Activated naive CD4-positive, alpha-beta T cell treated with anti-CD3 and anti-CD28 coated beads for 36 hours (primary cell): ENCODE measurements at places on chromosomes 2 and 18.

- no peak for DNase-seq
These were observed 330.3 kb upstream of the FIGN start for GRCh38 chr2:164066095-164066494.

DNA sequence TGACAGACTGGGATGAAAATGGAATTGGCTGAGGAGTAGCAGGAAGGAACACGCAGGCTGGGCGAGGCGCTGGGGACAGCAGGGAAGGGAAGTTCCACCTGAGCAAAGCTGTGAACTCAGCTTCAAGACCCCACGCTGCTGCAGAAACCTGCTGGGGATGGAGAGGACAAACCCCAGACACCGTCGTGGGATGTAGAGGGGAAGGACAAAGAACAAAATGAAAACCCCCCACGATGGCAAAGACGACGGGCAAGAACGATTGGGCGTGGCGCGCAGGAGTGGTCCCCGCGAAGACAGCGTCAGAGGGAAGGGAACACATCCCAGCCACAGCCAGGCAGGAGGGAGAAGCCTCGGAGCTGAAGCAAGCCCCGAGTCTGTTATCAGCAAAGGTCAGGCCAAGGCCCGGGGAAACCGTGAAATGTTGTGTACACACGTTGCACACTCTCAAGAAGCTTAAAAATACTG is 222.9 kb downstream of the NDUFA10 start:
- no peak for DNase-seq

GRCh38 chr2:71613953-71614925 is 160.9 kb downstream of the DYSF start:
- DNase-seq, result no peak

- DNase-seq, result no peak
These were observed 376.6 kb downstream of the PTH2R start for GRCh38 chr2:208783184-208783583.

GRCh38 chr2:55112229-55113031 is 62.2 kb upstream of the RTN4 start:
- no peak for DNase-seq

- DNase-seq, result no peak
These were observed 9.8 kb downstream of the STEAP3 start for GRCh38 chr2:119233326-119234020.

DNA sequence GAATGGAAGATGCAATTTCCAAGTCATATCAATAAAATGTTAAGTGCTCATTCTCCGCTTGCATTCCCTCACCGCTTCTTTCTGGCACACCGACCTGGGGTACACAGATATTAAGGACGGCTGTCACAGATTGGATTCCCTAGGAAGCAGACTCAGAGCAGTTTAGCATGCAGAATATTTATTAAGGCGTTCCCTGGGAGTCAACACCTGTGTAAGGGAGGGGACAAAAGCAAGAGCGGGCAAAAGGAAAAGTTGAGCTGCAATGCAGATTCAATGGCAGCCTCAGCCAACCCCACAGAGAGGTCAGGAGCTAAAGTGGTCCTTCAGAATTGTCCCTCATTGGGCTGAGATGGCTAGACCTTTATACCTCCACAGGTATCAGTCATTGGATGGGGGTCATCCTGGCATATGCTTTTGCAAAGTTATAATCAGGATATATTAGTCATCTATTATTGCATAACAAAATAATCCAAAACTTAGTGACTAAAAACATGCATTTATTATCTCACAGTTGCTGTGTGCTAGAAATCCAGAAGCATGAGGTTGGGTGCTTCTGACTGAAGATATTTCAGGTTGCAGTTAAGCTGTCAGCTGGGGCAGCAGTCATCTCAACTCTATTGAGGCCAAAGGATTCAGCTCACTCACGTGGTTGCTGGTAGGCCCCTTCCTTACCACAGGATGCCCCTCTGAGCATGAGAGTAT is 27.0 kb upstream of the INO80D start:
- no peak for DNase-seq
